ENCODE measurements at places on chromosomes 2 and 18. TPM values are rescaled to one million over a fixed set of nuclear protein-coding genes. Genes with fewer than 3 reads are reported as not detected.

DNA sequence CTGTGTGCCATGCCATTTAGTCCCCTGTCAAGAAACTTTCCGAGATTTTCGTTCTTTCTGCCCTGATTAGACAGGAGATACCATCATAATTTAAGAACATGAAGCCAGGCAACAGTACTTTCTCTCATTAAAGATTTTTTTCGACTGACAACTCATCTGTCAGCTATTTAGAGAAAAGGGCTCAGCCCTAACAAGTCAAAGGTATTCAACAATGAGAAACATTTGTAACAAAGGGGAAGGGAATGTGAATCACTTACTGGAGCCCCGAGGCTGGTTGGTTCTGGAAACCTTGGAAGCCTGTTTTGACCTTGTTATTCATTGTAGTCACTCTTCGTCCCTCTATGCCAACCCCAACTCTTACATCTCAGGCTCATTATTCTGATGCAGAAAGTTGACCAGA lies 199.4 kb downstream of the SPP2 start:
- no peak for DNase-seq

DNA sequence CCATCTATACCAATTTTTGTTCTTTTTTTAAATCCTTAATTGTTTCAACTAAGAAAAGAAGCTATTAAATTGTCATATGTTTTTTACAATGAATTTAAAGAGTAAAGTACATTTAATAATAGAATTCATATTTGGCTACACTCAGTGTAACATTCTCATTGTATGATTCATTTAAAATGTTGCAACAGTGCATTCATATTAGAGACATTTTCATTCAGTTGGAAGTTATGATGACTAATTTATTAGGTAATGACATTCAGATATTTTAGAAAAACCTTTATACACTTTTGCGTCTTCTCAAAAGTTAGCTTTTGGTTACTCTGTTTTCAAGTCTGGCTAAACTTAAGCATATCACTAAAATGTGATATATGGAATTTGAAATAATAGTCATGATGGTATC lies 887.5 kb upstream of the NRXN1 start:
- DNase-seq: no peak

DNA sequence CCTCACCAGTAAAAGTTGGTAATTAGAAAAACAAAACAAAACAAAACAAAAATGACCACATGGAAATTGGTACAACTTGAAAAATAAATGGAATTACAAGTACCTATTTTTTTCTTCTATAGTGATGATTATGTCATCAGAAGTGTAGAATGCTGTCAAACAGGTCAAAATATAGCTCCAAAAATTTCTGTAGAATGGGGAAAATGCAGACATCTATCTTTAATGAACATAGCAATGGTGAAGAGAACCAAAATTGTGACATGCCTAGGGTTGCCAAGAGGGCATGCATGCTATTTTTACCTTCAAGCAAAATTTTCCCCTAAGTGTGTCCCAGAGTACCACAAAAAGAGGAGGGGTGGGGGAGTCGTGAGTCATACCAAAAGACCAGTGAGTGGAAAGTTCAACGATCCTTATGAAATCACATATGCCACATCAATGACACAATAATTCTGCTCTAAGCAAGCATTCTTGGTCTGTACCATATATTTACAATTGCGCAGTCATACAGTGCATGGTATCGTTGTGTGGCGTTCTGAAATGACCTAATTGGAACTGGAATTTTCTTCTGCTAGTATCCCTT lies 1436.4 kb downstream of the SUCLG1 start:
- no peak for DNase-seq

DNA sequence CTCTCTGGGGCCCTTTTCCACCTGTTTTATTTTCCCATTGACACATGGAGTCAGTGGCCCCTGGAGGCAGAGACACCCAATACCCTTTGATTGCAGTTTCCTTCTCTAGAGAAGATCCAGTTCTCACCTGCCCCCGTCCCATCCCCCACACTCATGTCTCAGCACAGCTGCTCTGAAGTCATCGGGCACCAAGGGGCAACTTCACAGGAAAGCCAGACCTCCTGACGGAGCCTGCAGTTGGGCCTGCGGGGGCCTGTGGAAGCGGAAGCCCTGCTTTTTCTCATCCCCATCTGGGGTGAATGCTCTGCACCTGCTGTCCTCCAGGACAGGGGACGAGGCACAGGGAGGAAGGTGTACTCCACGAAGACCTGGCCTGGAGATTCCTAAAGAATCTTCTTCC lies 308.3 kb upstream of the EPAS1 start:
- DNase-seq: no peak

DNA sequence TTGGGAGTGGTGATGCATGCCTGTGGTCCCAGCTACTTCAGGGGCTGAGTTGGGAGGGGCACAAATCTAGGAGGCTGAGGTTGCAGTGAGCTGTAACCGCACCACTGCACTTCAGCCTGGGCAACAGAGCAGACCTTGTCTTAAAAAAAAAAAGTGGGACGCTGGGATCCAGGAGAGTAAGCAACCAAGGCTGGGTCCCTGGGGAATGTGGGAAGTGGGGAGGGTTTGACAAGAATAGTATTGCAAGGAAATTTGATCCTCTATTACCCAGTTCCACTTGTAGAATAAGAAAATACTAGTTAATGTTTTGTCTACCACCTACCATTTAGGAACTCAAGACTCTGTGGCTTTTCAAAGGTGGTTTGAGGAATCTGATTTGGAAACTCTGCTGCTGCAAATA lies 21.1 kb upstream of the DYTN start:
- DNase-seq: no peak

DNA sequence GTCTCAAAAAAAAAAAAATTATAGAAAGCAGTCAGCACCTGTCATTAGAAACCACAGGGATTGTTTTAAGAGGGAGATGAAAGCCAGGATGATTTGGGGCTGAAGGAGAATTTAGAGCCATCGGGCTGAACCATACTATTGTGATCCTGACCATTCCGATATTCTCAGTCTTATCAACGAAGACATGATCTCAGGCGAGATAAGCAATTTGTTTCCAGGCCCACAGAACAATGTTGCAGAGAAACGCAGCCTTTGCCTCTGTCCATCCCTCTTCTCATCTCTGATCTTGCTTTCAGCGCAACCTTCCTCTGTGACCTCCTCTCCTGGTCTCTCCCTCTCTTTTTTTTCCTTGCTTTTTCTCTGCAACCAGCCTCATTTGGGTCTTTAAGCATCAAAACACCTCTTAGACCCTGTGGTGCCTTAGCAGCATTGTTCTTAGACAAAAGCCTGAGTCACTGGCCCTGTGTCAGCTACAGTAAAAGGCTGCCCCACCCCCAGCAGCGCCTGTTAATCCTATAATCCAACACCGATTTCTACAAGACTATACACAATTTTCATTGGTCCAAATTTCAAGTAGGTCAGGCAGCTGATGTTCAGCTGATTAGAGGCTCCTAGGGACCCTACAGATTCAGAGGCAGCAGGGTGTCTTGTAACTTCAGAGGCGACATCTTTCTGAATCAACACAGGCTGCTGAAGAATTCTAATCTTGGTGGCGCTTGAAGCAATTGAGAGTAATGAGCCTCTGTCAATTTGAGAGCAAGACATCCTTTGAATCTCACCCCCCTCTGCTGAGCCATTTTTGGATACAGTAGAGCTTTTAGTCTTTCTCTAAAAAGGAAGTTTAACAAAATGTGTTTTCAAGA lies 206.0 kb downstream of the NCK2 start:
- DNase-seq: no peak

GRCh38 chr18:67553437-67553836 lies 36.9 kb upstream of the DSEL start:
- no peak for DNase-seq

SP140 gene
- total RNA-seq: 0.57 TPM

ACSL3 gene
- total RNA-seq: 25.3 TPM

PROKR1 gene
- total RNA-seq: not detected
